Mesenteric fat pad (tissue), 1 donor: ENCODE measurements at places on chromosomes 11 and 22.

GRCh38 chr22:45997077-45997776, 20.3 kb upstream of the WNT7B start:
- DNase-seq, result peak; percentile 94

- DNase-seq, result no peak
These were observed 185.8 kb upstream of the DDI1 start for GRCh38 chr11:103850419-103851165.

GRCh38 chr11:47021527-47021818, 84.9 kb downstream of the CSTPP1 start:
- no peak for DNase-seq

DNA sequence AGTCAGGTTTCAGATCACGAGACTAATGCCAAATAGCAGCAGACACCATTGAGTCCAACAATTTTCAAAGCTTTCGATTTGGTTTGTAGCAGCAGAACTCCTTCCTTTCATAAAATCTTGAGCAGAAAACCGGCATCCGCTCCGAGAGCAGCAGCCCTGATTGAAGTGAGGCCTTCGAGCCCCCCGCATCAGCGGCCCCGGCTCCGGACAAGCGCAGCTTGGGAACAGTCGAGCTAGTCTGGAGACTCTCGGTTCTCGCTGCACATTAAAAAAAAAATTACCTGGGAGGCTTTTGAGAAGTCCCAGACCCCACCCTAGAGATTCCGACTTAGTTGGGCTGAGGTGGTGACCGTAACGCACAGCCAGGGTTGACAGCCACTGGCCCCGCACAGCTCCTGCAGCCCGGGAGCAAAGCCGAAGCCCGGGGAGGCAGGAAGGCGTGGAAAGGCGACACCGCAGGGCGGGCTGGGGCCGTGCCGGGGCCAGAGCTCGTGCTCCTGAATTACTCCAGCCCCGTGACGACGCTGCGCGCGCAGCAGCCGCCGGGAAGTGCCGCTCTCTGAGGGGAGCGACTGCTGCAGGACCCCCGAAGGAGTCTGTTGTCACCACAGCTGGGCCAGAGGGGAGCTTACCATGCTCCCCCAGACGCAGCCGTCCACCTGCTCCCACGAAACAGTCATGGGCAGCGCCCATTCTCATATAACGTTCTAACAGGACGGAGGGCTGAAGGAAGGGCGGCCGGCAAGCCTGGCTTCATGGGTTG, 57.8 kb downstream of the SPATA19 start:
- no peak for DNase-seq

- DNase-seq, result no peak
These were observed 50.0 kb upstream of the POU2AF1 start for GRCh38 chr11:111429066-111429506.

DNA sequence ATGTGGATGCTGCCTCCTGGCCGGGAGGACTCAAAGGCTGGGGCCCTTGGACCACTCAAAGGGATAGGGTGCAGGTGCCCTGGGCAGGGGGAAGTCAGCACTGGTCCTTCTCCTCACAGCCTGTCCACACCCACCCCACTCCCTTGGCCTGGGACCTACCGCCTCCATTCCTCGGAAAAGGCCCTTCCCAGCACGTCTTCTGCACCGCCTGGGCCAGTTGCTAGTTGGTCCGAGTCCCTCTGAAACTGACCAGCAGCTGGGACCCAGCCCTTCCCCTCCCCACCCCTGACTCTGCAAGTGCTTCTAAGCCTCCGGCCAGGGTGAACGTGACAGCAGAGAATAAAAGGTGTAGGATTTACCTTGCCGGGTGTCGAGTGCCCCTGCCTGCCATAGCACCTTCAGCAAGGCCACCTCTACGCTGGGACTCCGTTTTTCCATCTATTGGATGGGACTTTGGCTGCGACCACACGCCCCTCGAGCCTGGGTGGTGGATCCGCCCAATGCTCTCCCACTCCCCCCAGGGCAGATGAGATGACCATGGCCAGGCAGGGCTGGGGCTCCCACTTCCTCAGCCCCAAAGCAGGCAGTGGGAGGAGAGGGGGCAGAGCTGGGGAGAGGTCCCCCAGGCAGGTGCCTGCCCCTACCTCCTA, 37.3 kb downstream of the OSBPL5 start:
- DNase-seq, result peak; percentile 71

DNA sequence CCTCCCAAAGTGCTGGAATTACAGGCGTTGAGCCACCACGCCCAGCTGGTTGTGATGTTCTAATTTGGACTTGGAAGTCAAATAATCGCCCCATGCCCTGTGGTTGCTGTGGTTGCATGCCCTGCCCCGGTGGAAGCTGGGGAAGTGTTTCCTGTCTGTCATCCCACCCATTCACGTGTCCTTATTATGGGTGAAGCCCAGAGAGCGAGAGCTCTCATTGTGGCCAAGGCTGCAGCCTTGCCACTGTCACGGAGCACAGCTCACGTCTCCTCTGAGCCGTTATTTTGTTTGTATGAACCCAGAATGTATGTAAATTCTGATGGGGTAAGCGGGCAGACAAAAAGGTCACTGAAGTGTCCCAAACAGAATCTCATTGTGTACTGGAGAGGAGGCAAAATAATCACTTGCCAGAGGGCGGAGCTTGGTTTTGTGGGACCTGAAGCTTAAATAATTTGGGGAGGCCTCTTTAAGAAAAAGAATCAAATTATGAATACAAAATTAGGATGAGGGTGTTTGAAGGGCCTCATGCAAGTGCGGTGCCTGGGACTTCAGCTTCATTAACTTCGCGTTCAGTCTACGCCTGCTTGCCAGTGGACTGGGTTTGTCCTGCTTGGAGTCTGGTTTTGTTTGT, 25.8 kb upstream of the TREH start:
- no peak for DNase-seq

DNA sequence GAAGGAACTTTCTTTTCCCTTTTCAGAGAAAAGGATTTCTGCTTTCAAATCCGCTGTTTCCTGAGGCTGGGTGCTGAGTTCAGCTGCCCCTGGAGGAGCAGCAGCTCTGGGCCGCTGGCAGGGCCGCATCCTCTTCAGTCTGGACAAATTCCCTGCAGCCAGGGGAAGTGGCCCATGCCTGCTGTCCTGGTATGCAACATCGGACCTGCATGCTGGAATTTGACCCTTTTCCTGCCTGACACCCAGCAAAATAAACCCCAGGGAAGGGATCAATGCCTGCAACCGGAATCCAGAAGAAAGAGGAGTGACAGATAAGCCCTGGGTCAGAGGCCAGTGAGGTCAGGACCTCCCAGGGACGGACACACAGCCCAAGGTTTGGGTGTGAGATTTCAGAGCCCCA, 54.1 kb upstream of the LINC01488 start:
- no peak for DNase-seq

DNA sequence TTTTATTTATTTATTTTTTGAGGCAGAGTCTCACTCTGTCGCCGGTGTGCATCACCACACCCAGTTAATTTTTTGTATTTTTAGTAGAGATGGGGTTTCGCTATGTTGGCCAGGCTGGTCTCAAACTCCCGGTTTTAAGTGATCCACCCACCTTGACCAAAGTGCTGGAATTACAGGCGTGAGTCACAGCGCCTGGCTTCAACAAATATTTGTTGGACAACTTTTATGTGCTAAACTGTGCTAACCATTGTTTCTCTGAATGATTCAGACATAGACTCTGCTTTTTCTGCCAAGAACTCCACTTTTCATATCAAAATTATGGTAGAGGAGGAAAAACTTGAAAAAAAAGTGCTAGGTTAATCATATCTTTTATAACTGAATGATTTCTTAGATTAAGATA, 36.3 kb downstream of the MMP7 start:
- DNase-seq, result no peak

- peak; percentile 89 for DNase-seq
These were observed 12.8 kb downstream of the MAPK8IP2 start for GRCh38 chr22:50613291-50613981.

DNA sequence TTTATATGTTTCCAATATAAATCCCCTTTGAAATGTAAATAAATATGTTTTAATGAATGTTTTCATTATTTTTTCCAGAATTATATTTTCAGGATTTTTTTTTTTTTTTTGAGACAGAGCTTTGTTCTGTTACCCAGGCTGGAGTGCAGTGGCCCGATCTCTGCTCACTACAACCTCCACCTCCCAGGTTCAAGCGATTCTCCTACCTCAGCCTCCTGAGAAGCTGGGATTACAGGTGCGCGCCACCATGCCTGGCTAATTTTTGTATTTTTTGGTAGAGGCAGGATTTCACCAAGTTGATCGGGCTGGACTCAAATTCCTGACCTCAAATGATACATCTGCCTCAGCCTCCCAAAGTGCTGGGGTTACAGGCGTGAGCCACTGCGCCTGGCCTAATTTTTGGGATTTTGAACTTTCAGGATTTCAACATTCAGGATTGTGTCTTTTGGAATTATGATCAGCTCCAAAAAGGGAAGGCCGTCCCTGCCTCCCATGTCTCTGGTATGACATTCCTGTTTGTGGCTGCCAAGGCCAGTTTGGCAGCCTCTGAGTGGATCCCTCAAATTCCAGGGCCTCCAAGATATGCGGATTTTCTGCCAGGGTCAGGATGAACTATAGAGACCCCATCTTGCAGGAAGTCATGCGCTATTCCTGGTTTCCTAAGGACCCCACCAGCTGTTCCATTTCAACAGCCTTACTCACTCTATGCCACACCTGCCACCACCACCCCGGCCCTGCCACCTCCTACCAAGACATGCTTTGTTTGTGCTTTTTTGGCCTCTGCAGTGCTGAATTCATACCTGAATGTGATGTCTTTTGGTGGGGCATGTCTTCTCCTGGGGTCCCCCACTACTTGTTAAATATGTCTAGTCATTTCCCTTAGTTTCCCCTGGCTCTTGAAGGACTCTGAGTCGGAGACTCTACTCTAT, 21.9 kb upstream of the TMPRSS4 start:
- DNase-seq, result peak; percentile 47

DNA sequence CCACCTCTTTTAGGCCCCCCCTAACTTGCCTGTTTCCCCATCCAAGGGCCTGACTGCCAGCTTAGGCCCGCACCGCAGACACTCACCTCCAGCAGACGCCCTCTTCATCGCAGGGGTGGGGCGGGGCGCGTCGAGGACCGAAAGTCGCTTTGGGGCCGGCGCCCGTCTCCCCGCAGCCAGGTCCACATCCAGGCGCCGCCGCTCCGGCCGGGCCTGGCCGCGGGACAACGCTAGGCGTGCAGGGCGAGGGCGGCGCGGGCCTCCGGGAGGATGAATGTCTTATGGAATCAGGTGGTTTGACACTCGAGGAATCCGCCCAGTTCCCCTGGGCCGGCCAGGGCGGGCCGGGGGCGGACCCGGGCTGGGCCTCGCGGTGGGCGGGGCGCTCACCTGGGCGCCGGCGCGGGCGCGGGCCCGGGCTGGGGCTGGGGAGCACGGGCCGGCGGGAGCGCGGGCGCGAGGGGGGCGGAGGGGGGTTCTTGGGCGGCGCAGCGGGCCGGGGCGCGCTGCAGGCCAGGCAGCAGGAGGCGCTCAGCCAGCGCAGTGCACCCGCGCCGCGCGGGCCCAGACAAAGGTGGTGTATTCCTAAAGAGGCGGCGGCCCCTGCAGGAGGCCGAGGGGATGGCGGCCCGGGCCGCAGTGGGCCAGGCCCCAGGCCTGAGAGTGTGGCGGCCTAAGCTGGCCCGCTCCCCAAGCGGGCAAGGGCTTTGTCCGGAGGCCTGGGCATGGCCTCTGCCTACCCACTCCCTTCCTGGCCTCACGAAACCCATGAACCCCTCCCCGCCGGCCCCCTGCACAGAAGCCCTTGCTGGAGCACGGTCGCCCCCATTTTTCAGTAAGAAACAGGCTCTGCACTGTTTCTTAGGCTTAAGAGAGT, 177.6 kb downstream of the IGLL1 start:
- peak; percentile 90 for DNase-seq

DNA sequence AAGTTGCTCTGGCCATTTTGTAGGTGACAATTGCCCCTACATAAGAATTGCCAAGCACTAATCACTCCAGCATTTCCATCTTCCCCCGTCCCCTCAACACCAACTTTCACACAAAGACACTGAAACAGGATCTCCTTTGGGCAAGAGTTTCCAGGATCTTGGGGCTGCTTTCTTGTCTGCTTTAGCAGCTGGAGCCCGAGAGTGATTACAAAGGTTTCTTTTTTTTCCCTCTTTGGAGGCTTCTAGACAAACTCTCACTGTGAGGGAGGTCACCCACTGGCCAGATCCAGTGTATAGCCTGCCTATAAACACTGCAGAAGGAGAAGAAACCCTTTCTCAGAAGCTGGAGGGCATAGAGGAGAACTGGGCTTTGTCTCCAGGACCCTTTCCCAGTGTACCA, 92.5 kb downstream of the APIP start:
- no peak for DNase-seq

- no peak for DNase-seq
These were observed 43.2 kb downstream of the AP2A2 start for GRCh38 chr11:968822-969221.

DNA sequence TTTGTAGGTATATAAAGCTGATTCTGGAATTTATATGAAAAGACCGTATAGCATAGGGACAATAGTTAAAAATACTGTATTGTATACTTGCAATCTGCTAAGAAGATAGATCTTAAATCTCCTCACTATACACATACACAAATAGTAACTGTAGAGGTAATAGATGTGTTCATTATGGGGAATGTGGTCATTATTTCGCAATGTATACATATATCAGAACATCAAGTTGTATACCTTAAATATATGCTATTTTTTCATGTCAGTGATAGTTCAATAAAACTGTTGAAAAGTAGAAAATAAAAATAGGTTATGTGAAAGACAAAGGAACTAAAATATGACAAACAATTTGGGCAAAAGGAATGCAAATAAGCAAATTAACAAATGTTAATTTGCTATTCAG, 35.2 kb upstream of the LIN7C start:
- DNase-seq, result no peak

DNA sequence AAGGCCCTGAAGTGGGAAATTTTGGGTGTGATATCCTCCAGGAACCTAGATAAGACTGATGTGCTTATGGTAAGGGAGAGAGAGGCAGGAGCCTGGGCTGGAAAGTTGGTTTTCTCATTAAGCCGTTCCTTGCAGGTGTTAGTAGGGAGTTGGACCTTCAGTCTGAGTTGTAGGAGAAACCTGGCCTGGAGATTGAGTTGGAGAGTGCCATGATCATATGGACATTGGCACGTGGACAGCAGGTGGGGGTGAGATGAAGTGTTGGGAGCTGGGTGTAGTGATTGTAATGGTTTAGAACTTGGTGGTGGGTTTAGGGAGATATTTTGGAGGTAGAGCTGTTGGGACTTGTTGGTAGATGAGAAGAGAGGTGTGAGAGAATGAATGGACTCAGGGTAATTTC, 4.9 kb downstream of the PPP6R2 start:
- no peak for DNase-seq

GRCh38 chr11:116712428-116712827, 60.4 kb downstream of the BUD13 start:
- DNase-seq, result no peak

- no peak for DNase-seq
These were observed 17.2 kb downstream of the ADAMTS8 start for GRCh38 chr11:130411223-130411622.
